Upper lobe of right lung (tissue), 1 donor: ENCODE measurements at places on chromosomes 7 and 10.

- no peaks in the 10 kb centered on the region for H3K27me3 ChIP-seq
- DNase-seq = no peak
These were observed 76.1 kb upstream of the SRRM3 start for GRCh38 chr7:76125560-76125959.

GRCh38 chr7:157796846-157797245 lies 460.0 kb downstream of the DNAJB6 start:
- no peaks in the 10 kb centered on the region for H3K4me1 ChIP-seq
- no peak overlapping the region for H3K4me3 ChIP-seq
- H3K36me3 ChIP-seq = no peaks in the 10 kb centered on the region
- H3K27me3 ChIP-seq = no peaks in the 10 kb centered on the region

- H3K4me1 ChIP-seq = no peaks in the 10 kb centered on the region
- no peak overlapping the region for H3K27ac ChIP-seq
- no peaks in the 10 kb centered on the region for H3K36me3 ChIP-seq
- no peak for DNase-seq
- H3K27me3 ChIP-seq = no peaks in the 10 kb centered on the region
These were observed 974.8 kb downstream of the SORCS3 start for GRCh38 chr10:105615715-105616365.

DNA sequence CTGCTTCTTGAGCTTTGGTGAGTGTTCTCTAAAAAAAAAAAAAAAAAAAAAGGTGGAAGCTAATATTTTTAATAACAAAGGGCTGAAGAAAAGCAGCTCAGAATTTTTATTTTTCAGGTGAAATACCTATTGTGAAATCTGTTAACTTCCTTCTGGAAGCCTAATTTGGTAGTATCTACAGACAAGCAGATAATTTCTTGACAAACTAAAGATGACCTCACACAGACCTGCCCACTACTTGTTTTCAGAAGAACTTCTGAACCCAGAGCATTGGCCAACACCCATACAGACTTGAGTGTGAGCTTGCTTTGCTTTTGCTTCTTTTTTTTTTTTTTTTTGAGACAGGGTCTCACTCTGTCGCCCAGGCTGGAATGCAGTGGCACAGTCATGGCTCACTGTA lies 31.2 kb downstream of the LRRC4 start:
- H3K27ac ChIP-seq = no peak overlapping the region
- peaks cover 16% of the 10 kb centered on the region for H3K4me1 ChIP-seq
- no peak overlapping the region for H3K4me3 ChIP-seq
- no peaks in the 10 kb centered on the region for H3K36me3 ChIP-seq

GRCh38 chr7:133941496-133941895 lies 185.6 kb upstream of the LRGUK start:
- DNase-seq = no peak
- no peaks in the 10 kb centered on the region for H3K4me1 ChIP-seq
- H3K27me3 ChIP-seq = no peaks in the 10 kb centered on the region
- H3K4me3 ChIP-seq = no peak overlapping the region

DNA sequence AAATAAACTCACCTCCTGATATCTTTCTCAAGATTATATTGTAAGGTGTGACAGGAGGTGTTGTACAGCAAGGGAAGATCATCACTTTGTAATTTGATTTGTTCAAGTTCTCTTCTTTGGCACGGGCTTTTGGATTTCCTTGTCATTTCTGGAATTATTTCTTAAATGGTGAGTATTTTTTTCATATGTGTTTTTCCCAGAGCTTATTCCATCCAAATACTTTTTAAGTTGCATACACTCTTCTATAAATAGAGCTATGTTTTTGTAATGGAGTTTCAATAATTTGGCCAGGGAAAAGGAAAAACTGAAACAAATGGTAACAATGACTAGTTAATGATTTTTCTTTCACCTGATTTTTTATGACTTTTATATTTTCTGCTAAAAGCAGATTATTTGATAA lies 92.5 kb downstream of the CFAP58 start:
- no peaks in the 10 kb centered on the region for H3K4me1 ChIP-seq
- H3K4me3 ChIP-seq = no peak overlapping the region
- no peak for DNase-seq
- no peaks in the 10 kb centered on the region for H3K36me3 ChIP-seq
- H3K27me3 ChIP-seq = no peaks in the 10 kb centered on the region

DNA sequence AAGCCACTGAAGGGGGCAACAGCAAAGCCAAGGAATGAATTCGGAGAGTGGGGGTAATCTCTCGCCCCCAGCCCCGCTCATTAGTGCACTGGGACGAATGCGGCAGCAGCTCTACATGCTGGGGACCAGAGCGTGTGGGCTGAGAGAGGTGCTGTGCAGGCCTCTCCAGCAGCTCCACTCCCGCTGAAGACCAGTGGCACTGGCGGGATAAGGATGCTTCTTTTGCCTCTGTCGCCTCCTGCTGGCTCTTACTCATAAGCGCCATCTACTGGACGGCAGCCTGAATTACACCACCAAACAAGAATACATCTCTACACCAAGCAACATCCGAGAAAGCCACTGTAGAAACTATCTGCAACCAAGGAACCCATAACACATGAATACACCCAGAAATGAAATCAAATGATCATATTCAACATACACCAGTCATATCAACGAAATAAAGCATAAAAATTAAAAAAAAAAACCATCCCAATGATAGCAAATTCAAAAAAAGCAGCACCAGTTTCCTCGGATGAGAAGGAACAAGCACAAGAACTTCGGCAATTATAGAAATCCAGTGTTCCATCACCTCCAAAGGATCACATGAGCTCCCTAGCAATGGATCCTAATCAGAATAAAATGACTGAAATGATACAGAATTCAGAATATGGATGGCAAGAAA lies 79.0 kb upstream of the TMEM168 start:
- no peak for DNase-seq
- no peak overlapping the region for H3K27ac ChIP-seq
- no peaks in the 10 kb centered on the region for H3K27me3 ChIP-seq
- H3K4me3 ChIP-seq = no peak overlapping the region
- H3K36me3 ChIP-seq = no peaks in the 10 kb centered on the region
- H3K4me1 ChIP-seq = peaks cover 3% of the 10 kb centered on the region

- peaks cover 15% of the 10 kb centered on the region for H3K4me1 ChIP-seq
- no peak for DNase-seq
- no peaks in the 10 kb centered on the region for H3K36me3 ChIP-seq
- no peaks in the 10 kb centered on the region for H3K27me3 ChIP-seq
- no peak overlapping the region for H3K4me3 ChIP-seq
These were observed 3.8 kb downstream of the SLC25A40 start for GRCh38 chr7:87872346-87872745.

DNA sequence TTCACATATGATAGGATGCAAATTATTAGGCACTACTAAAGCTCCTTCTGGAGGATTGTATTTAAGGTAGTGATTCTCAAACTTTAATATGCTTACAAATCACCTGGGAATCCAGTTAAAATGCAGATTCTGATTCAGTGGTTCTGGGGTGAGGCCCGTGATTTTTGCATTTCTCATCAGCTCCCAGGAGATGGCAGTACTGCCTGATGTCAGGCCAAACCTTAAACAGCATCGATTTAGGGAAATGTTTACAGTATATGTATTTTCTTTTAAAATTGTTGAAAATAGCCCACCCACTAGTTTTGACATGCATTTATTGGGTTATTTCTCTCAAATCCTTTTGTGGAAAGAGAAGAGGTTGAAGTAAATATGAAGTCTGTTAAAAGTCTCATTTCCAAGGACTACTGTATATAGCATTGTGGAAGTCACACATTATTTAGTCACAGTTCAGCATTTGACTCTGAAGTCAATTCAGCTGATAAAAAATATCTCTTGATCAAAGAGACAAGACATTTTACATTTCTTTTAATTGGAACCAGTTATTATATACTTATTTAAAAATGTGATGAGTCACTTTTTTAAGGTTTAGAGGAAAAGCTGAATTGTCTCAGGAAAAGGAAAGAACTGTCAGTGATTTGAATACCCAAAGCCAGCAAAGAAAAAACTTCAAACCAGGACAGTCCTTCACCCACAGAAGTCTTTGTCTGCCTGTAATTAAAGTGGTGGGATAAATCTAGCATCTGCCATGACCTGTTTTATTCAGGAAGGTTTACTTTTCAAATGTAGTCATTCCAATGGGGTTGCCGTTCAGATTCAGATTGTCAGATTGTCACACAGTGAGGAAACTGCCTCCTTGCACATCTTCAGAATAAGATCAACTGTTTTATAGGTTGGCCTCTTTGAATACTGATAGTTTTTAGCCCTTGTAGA lies 21.1 kb upstream of the HBP1 start:
- DNase-seq = no peak
- peaks cover 4% of the 10 kb centered on the region for H3K4me1 ChIP-seq
- no peak overlapping the region for H3K4me3 ChIP-seq
- H3K36me3 ChIP-seq = no peaks in the 10 kb centered on the region
- H3K27me3 ChIP-seq = no peaks in the 10 kb centered on the region
- H3K27ac ChIP-seq = no peak overlapping the region

- DNase-seq = no peak
- H3K27me3 ChIP-seq = no peaks in the 10 kb centered on the region
- H3K4me1 ChIP-seq = peaks cover 12% of the 10 kb centered on the region
- no peaks in the 10 kb centered on the region for H3K36me3 ChIP-seq
- H3K27ac ChIP-seq = no peak overlapping the region
These were observed 3.1 kb downstream of the MACC1 start for GRCh38 chr7:20214132-20214531.

GRCh38 chr10:118842843-118843624 lies 88.3 kb upstream of the CACUL1 start:
- no peaks in the 10 kb centered on the region for H3K36me3 ChIP-seq
- no peak for DNase-seq
- no peak overlapping the region for H3K27ac ChIP-seq
- peaks cover 5% of the 10 kb centered on the region for H3K4me1 ChIP-seq

DNA sequence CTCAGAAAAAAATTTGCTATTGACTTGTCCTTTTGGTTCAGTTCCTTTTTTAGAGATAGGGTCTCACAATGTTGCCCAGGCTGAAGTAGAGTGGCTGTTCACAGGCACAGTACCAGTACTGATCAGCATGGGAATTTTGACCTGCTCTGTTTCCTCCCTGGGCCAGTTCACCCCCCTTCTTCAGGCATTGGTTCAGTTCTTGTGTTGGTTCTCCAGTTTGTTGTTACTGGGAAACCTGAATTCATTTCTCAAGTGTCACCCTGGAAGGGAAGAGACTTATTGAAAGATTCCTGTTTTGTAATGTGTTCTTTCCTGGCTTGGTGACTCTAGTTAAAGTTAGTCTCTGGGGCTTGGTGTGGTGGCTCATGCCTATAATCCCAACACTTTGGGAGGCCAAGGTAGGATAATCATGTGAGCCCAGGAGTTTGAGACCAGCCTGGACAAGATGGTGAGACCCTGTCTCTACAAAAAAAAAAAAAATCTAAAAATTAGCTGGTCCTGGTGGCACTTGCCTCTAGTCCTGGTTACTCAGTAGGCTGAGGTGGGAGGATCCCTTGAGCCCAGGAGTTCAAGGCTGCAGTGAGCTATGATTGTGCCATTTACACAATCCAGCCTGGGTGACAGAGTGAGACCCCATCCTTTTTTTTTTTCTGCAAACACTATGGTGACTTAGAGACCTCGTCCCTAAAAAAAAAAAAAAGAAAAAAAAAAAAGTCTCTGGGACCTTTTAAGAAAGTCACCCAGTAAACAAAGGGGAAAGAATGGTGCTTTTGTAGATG lies 52.7 kb downstream of the CNNM2 start:
- DNase-seq = no peak
- no peaks in the 10 kb centered on the region for H3K36me3 ChIP-seq
- no peak overlapping the region for H3K27ac ChIP-seq
- no peaks in the 10 kb centered on the region for H3K4me1 ChIP-seq

GRCh38 chr7:134636008-134636449 lies 10.6 kb upstream of the BPGM start:
- DNase-seq = no peak
- peak overlapping the region; percentile 15 for H3K27ac ChIP-seq
- H3K4me1 ChIP-seq = peaks cover 13% of the 10 kb centered on the region
- H3K36me3 ChIP-seq = no peaks in the 10 kb centered on the region
- no peaks in the 10 kb centered on the region for H3K27me3 ChIP-seq
- no peak overlapping the region for H3K4me3 ChIP-seq
